ENCODE measurements at places on chromosomes 12 and 14. TPM values are rescaled to one million over a fixed set of nuclear protein-coding genes. Genes with fewer than 3 reads are reported as not detected.

CMKLR1 gene
- polyA plus RNA-seq: 11.6 TPM

RAB21 gene
- polyA plus RNA-seq: 31.1 TPM

LYZ gene
- 10,434 TPM for polyA plus RNA-seq

FAM234B gene
- polyA plus RNA-seq: 1.6 TPM

FBLN5 gene
- not detected for polyA plus RNA-seq

CACNA2D4 gene
- polyA plus RNA-seq: 22.1 TPM

CLEC1B gene
- polyA plus RNA-seq: 3.9 TPM

OTX2 gene
- polyA plus RNA-seq: not detected

AMN gene
- polyA plus RNA-seq: 0.09 TPM

HOXC9 gene
- polyA plus RNA-seq: not detected

PRB2 gene
- not detected for polyA plus RNA-seq

ABHD12B gene
- 0.45 TPM for polyA plus RNA-seq

DNA sequence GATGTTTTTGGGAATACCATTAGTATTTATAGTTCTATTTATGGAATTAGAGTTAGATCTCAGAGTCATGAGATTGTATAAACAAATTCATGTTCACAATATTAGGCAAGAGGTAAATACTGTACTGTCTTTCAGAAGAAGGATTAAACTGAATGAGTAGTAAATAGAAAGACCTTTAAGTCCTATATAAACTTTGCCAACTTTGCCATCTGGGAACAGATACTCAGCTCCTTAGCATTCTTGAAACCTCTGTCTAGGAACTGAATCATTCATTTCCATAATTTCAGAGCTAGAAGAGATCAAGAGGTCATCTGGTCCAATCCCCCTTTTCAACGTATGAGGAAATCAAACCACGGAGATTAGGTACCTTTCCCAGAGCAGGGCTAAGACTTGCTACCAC is 141.1 kb downstream of the CAND1 start:
- DNase-seq: no peak
- H3K27ac ChIP-seq: no peak overlapping the region
- H3K36me3 ChIP-seq: no peaks in the 10 kb centered on the region
- H3K4me3 ChIP-seq: no peak overlapping the region
- no peaks in the 10 kb centered on the region for H3K4me1 ChIP-seq

- no peak overlapping the region for H3K27ac ChIP-seq
Measured at GRCh38 chr12:16165506-16165905, 112.0 kb downstream of the SLC15A5 start.

- H3K4me3 ChIP-seq: no peak overlapping the region
- no peaks in the 10 kb centered on the region for H3K4me1 ChIP-seq
- H3K27me3 ChIP-seq: no peaks in the 10 kb centered on the region
- H3K36me3 ChIP-seq: peaks cover 68% of the 10 kb centered on the region
Measured at GRCh38 chr12:4353785-4354208, 25.7 kb downstream of the FGF23 start.

DNA sequence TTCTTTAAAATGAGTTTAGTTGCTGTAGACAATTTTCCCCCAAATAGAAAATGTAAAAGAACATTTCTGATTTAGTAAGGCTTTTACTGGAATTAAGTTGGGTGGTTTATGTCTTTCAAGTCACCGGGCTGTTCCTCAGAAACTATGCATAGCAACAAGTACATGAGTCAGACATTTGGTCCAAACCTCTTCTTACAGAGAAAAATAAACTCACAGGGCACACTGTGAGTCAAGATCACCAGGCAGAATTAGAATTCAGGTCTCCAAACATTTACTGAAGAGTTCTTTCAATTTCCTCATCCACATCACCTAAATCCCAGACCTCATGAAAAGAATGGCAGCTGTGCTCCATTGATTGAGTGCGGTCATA is 476.1 kb upstream of the SOX5 start:
- DNase-seq: no peak
- no peaks in the 10 kb centered on the region for H3K4me1 ChIP-seq
- H3K27me3 ChIP-seq: no peaks in the 10 kb centered on the region
- H3K4me3 ChIP-seq: no peak overlapping the region

DNA sequence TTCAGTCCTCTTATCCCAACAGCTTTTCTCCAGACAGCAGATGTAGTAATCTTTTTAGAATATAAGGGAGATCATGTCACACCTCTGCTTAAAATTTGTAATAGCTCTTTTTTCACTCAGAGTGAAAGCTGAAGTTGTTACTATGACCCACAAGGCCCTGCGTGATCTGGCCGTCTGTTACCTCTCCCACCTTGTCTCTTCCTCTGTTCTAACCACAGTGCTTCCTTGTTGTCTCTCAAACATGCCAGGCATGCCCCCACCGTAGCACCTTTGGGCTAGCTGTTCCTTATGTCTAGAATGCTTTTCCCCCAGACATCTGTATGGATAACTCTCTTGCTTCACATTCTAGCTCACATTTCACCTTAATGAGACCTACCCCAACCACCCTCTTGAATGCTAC is 6.5 kb downstream of the NECAP1 start:
- H3K4me3 ChIP-seq: no peak overlapping the region
- H3K4me1 ChIP-seq: peaks cover 12% of the 10 kb centered on the region
- no peaks in the 10 kb centered on the region for H3K27me3 ChIP-seq
- no peak for DNase-seq

DNA sequence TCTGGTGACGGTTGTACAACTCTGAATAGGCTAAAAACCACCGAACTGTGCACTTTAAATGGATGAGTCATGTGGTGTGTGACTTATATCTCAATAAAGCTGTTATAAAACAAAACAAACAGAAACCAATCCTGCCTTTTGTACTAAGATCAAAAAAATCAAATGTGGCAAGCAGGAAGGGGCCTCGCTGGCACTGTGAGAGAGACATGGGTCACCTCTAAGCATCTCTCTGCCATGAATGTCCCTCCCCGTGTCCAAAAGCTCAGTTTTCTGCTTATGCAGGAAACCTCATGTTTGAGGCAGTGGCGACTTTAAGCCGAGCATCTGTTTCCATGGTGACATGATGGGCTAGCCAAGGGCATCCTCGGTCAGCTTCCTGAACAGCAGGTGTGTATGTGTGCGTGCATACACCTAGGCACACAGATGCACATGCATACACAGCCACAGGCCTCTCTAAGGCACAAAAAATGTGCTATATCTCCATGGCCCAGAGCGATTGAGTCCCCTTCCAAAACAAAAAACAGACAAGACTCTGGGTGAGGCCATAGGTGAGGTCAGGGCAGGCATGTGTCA is 44.4 kb downstream of the ARL6IP4 start:
- H3K36me3 ChIP-seq: no peaks in the 10 kb centered on the region
- H3K27ac ChIP-seq: no peak overlapping the region
- H3K27me3 ChIP-seq: no peaks in the 10 kb centered on the region
- no peaks in the 10 kb centered on the region for H3K4me1 ChIP-seq
- no peak overlapping the region for H3K4me3 ChIP-seq
- DNase-seq: no peak

DNA sequence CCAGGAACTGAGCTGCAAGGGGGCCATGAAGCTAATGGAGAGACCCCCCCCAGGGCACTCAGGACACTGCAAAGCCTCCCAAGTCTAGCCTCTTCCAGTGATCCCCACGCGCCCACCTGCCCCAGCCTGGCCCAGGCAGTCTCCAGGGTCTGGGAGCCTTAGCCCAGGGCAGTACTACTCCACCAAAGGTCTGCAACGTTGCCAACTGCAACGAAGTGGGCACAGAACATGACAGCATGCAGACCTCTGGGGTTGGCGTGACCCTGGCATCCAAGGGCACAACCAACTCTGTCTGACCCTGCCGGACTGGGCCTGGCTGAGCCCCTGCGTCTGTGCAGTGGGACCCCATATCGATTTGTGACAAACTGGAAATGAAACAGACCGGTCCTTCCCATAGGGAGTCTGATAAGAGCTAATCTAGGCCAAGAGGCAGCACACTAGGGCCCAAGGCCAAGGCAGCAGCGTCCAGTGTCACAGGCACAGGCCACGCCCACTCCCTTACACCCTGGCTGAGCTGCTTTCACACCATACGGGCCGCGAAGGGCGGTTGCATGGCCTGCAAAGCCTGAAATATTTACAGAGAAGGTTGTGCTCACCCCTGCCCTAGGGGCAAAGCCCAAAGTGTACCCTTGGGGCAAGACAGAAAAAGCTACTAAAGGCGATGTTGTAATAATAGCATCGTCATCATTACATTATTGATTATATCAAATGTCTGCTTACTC is 76.7 kb downstream of the NCOR2 start:
- H3K27me3 ChIP-seq: no peaks in the 10 kb centered on the region
- H3K4me3 ChIP-seq: no peak overlapping the region
- no peak overlapping the region for H3K27ac ChIP-seq
- DNase-seq: no peak
- H3K4me1 ChIP-seq: no peaks in the 10 kb centered on the region
- H3K36me3 ChIP-seq: peaks cover 67% of the 10 kb centered on the region

DNA sequence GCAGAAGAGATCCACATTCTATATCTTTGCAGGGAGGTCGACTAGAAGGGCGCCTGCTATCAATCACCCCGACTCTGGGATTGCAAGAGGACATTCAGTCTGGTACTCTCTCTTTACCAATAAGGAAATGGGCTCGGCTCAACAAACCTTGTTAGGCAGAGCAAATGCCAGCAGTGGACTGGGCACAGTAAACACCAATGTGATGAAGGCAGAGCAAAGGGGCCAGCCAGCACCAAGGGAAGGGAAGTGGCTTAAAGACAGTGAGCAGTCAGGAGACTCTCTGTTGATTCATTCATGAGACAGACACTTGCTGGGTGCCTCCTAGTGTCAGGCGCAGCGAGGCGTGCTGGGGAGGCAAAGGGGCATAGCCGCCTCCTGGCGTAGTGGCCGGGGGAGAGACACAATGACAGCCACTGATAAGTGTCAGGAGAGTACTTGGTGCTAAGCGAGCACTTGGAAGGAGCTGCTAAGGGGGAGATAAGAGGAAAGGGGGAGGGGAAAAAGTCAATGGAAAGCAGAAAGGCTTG is 34.1 kb downstream of the TMCC3 start:
- no peak overlapping the region for H3K4me3 ChIP-seq
- H3K27ac ChIP-seq: no peak overlapping the region
- DNase-seq: no peak
- no peaks in the 10 kb centered on the region for H3K27me3 ChIP-seq
- no peaks in the 10 kb centered on the region for H3K36me3 ChIP-seq
- peaks cover 7% of the 10 kb centered on the region for H3K4me1 ChIP-seq

- no peaks in the 10 kb centered on the region for H3K27me3 ChIP-seq
- H3K36me3 ChIP-seq: no peaks in the 10 kb centered on the region
- no peak for DNase-seq
- no peak overlapping the region for H3K4me3 ChIP-seq
- no peaks in the 10 kb centered on the region for H3K4me1 ChIP-seq
Measured at GRCh38 chr12:22709292-22709691, 84.3 kb downstream of the ETNK1 start.

DNA sequence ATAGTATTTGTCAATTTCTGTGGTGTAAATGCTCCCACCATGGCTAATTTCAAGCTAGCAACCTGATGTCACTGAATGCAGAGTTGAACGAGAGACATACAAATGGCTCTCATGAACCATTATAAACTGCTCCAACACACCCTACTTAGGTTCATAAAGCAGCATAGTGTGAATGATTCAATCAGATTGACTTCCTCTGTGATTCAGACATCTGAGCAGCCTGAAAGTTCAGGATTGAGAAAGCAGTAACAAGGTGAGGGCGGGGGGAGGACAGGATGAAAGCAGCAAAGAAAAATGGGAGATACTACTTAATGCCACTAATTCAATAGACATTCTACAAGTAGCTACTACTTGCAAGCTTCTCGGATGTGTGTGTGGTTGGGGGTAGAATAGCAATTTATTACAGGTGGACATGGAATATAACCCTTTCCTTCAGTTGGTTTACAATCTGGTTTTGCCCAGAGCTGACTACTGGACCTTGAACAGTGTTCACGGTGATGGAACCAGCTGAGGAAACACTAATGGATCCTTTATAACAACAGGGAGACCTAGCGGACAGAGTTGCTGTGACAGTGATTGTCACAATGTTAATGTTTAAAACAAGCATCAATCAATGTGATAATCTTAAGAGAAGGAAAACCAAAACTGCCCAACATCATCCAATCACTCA is 52.5 kb upstream of the PELI2 start:
- no peak overlapping the region for H3K4me3 ChIP-seq
- no peak for DNase-seq
- no peaks in the 10 kb centered on the region for H3K27me3 ChIP-seq
- no peak overlapping the region for H3K27ac ChIP-seq
- H3K36me3 ChIP-seq: no peaks in the 10 kb centered on the region

DNA sequence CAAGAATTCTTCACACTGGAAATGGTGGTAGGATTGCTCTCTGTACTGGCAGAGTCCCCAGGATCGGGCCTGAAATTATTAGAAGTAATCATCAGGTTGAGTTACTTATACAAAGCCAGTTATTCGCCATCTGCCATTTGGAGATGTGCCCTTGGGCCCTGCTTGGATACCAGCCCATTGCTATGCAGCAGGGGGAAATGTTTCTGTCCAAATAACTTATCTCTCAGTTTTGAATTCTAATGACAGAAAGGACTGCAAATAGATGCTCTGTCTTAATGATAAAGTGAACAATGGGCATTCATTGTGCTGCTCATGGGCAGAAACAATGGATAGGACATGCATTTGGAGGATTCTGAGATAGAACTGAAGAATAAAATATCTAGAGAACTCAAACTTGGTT is 139.1 kb upstream of the PELI2 start:
- H3K27ac ChIP-seq: no peak overlapping the region
- H3K4me1 ChIP-seq: no peaks in the 10 kb centered on the region
- H3K27me3 ChIP-seq: no peaks in the 10 kb centered on the region
- no peak overlapping the region for H3K4me3 ChIP-seq
- DNase-seq: no peak

DNA sequence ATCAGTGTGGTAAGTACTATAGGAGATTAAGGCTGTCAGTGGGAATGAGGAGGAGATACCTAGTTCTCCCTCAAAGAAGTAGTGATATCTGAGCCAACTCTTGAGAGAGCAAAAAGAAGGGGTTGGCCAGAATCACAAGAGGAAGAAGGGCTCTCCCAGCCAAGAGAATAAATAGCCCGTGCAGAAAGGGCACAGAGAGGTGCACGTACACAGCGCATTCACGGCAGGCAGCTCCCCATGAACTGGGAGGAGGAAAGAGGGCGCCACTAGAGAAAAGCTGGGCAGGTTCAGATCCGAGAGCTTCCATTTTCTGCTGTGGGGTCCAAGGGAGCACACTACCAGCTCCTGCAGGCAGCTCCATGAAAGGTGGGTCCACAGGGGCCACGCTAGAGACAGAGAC is 59.9 kb downstream of the PPP2R5E start:
- H3K4me3 ChIP-seq: no peak overlapping the region
- peaks cover 23% of the 10 kb centered on the region for H3K4me1 ChIP-seq
- no peaks in the 10 kb centered on the region for H3K36me3 ChIP-seq
- H3K27ac ChIP-seq: no peak overlapping the region
- no peak for DNase-seq
- no peaks in the 10 kb centered on the region for H3K27me3 ChIP-seq

DNA sequence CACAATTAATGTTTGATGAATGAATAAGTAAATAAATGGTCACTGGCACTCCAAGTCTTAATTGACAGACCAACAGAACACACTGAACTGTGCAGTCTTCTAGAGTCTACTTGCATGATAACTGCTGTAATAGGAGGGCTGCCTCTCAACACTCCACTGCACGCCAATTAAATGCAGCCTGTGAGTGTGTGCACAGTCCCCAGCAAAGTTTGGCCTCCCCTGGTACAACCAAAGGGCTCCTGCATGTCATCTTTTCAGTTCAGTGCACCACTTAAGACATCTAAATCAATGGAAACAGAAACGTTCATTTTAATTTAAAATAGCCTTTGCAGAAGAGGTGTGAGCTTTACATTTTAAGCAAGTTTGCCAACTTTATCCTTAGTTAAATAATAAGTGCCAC is 121.7 kb upstream of the USP15 start:
- H3K36me3 ChIP-seq: no peaks in the 10 kb centered on the region
- H3K4me3 ChIP-seq: no peak overlapping the region
- no peaks in the 10 kb centered on the region for H3K27me3 ChIP-seq
- H3K27ac ChIP-seq: no peak overlapping the region

GRCh38 chr12:14810953-14811483 is 3.0 kb downstream of the SMCO3 start:
- H3K27ac ChIP-seq: no peak overlapping the region
- no peak for DNase-seq
- no peaks in the 10 kb centered on the region for H3K27me3 ChIP-seq
- H3K4me3 ChIP-seq: no peak overlapping the region
